ENCODE measurements at places on chromosomes 4 and X.

- no peak for DNase-seq
These were observed 484.0 kb upstream of the TECRL start for GRCh38 chr4:64893205-64893604.

GRCh38 chr4:16160457-16160856, 65.8 kb downstream of the TAPT1 start:
- no peak for DNase-seq

DNA sequence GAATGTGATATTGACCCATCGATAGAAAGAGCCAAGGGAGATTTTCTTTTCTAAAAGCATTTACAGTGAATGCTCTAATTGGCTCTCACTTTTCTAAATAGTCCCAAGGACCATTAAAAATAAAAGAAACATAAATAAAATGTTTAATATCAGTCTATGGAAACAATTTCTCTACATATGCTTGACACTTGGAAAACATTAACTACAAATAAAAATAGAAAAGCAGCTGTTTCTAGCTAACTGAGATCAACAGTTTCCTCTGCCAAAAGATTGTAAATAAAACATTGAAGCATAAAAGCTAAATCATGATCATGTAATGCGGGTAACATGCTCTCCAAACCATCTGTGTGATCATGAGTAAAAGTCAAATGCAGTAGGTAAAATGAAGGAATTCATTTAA, 49.7 kb downstream of the CORIN start:
- DNase-seq = no peak

DNA sequence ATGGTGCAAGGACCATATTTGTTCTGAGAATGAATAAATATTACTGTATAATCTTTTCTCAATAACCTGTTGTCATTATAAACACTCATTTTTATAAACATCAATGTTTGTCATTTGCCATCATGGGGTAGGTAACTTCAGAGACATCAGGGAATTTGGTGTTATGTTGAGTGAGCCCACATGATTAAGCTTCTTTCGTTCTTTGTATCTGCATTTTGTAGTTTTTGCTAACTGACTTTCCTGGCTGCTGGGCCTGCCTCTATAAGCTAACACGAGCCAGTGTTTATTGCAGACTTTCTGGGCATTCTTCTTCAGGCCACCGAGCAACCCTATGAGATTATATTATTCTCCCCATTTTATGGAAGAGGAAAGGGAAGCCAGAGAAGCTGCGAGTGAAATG, 48.8 kb upstream of the MTMR1 start:
- DNase-seq = no peak

- DNase-seq = no peak
These were observed 16.0 kb downstream of the AMELX start for GRCh38 chrX:11309220-11309619.

- DNase-seq = no peak
These were observed 6.8 kb upstream of the CXCL2 start for GRCh38 chr4:74105656-74106280.

DNA sequence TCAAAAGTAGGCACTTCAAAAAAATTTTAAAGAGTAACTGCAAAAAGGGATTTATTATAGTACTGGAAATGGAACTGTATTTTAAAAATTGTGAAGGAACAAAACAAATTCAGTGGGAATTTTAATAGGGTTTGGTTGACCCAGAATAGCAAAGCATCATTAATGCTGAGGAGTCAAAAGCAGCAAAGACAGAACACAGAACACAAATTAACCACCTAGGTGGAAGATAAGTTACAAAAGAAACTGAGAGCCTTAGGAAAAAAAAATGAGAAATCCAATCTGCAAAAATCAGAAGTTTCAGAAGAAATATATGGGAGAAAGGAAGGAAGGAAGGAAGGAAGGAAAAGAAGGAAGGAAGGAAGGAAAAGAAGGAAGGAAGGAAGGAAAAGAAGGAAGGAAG, 49.2 kb upstream of the NAF1 start:
- no peak for DNase-seq

DNA sequence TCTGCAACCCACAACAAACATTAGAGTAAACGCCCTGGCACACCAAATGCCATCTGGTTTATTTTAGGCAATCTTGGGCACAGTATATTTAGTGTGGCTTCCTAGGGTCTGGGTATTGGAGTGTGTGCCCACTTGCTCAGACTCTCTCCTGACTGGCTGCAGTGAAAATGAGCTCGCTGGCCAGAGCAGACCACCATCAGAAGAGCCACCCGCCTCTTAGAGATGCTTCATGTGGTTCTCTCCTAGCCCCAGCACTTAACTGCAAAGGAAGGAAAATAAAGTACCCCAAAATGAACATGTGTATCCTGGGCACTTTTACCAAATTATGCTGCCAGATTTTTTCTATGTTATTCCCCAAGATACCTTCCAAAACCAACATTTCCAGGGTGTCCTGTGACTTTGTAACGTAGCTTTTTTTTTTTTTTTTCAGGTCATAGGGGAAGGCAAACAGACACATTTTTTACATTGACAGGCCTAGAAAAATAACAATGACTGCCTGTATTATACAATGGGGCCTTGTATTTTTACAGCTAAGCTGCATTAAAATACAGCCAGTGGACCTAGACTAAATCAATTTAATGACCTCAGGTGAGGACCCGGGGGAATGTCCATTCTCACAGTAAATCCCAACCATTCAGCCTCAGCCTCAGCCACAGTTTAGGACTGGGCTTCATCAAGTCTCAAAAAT, 193.7 kb downstream of the RASL11B start:
- no peak for DNase-seq

DNA sequence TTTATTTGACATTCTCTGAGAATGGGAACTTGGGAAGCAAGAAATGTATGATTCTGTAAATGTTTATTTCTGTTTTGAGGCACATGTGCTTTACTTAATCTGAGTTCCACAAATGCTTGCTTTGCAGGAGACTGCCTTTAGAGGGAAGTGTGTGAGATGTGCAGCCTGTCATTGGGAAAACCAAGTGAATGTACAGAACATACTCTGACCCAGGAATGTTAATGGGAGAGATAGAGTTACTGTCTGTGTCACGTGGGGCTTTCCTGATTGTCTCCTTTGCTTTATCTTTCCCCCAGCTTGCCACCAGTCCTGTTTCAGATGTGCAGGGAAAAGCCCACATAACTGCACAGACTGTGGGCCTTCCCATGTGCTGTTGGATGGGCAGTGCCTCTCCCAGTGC, 218.6 kb upstream of the ANXA3 start:
- DNase-seq = no peak

DNA sequence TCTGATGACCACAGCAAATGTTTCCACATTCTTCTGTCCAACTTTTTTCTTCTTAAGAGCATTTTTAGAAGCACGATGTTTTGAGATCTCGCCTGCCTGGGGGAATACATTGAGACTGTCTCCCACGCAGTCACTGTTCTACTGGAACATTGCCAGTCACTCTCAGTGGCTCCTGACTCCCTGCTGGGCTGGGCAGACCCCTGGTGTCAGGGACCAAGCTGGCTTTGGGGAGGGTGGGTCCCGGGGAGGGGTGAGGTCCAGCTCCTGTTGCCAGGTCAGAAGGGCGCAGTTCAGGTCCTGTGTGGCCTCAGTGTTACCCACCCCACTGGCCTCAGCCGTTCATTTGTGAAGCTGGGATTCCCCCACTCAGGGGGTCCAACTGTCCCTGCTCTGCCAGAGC, 18.9 kb upstream of the ABLIM2 start:
- DNase-seq = no peak

GRCh38 chr4:87848622-87849351, 16.0 kb downstream of the MEPE start:
- DNase-seq = no peak

DNA sequence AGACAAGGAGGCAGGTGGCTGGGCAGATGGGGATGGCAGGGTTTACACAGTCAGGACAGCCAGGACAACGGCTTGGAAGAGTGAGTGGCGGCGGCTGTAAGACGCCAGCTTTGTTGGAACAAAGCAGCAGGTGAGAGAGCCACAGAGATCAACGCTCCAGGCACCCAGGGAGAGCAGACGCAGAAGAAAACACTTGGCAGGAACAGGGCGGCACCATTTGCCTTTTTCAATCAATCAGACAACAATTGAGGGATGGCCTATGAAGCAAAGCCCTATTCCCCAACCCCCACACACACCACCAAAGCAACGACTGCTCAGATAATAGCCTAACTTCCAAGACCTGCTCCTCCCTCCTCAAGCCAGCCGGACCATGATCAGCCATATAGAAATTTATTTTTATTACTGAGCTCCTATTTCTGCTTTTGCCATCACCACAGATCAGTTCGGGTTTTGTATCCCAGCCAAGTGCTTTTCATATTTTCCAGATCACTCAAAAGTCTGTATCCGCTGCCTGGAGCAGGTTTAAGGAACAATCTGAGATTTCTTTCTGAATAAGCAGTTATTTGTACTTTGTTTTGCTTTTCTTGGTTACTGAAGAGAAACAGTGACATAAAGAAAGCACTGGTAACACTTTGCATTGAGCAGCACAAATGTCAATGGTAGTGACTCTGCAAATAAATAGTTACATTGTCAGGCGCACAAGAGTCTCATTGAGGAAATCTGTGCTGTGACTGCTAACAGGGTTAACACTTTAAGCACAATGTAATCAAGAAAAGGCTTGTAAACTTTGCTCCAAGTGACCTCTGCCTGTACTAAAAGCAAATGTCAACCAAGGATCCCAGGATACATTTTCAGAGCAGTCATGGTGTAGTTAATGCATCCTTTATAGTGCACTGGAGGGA, 81.8 kb upstream of the RBPJ start:
- no peak for DNase-seq

GRCh38 chrX:45485719-45486118, 285.0 kb upstream of the DIPK2B start:
- no peak for DNase-seq

DNA sequence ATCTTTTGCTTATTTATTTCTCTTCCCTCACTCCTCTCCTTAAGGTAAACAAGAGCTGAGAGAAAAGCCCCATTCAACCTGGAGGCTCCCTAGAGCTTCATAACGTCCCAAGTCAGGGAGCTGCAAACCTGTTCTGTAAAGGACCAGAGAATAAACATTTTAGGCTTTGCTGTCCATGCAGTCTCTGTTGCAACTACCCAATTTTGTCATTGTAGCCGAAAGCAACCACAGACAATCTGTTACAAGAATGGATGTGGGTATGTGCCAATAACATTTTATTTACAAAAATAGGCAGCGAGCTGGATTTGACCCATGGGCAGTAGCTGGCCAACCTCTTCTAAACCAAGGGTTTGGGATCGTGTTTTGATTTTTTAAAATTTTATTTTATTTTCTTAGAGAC, 71.3 kb upstream of the TBL1X start:
- DNase-seq = no peak

GRCh38 chrX:21490341-21490740, 116.1 kb downstream of the CNKSR2 start:
- DNase-seq = no peak

DNA sequence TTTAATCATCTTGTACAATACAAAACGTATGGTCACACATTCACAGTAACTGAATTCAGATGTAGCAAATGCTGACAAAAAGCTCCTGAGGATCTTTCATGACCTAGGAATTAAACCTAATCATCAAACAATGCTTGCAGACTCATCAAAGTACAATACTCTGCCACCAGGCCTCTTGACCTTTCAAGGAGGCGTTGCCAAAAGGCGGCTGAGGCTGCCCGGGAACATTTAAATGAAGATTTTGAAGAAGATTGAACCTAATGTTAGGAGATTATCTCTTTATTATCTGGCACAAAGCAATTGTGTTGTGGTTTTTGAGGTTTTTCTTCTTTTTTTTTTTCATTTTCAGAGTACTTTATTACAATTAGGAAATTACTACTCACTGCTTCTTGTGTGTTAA, 340.5 kb downstream of the GALNTL6 start:
- no peak for DNase-seq

DNA sequence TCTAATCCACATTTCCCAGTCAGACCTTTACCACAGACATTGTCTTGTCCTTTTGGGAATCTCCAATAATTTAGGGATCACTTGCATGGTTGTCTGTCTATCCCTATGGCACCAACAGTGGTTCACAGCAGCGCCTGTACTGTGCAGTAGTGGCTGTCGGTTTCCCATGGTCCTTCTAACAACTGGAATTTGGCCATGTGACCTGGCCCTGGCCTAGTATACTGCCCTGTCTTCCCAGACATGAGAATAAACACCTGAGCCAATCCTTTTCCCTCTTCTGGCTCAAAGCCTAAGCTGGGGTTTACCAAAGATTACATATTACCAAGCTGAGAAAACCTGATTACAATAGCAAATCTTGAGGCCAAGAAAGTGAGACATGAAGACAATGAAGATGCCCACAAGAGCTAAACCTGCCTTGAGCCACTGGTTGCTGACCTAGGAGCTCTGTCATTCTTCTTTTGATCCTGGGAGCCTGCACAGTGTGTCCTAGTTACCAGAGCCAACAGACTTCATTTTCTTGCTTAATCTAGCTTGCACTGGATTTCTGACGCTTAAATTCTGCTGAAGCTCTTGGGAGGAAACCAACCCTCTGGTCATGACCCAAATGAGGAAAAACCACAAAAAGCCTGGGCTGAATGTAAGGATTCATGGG, 92.1 kb downstream of the SCD5 start:
- no peak for DNase-seq

- DNase-seq = no peak
These were observed 318.6 kb downstream of the LDB2 start for GRCh38 chr4:16579866-16580265.

DNA sequence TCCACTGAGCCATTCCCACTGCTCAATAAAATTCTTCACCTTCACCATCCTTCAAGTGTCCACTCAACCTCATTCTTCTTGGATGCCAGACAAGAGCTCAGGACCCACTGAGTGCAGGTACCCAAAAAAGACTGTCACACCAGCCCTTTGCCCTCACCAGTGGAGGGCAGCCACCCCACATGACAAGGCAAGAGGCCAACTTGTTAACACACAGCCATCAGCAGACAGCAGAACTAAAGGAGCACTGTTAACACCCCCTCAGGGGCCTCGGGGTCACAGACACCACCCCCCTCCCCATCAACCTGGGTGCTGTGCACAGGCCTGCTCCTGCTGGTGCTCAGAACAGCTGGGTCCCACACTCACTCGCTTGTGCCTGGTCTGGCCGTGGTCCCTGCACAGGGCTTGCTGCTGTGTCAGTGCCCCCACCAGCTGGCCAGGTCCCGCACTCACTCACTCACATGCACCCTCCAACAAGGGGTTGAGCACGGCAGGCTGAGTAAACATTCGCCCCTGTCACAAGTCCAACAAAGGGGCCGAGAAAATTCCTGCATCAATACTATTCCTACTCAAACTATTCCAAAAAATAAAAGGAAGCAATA, 54.1 kb downstream of the ATRX start:
- DNase-seq = no peak

- no peak for DNase-seq
These were observed 41.4 kb downstream of the ARHGEF9 start for GRCh38 chrX:63743596-63743995.

- no peak for DNase-seq
These were observed 389.4 kb downstream of the GALNTL6 start for GRCh38 chr4:172202480-172203076.
